Activated T-cell treated with anti-CD3 and anti-CD28 coated beads, Interleukin-2, amount 50 U/mL, for 4 hours (primary cell): ENCODE measurements at places on chromosomes 2 and 18. TPM values are rescaled to one million over a fixed set of nuclear protein-coding genes. Genes with fewer than 3 reads are reported as not detected.

GRCh38 chr2:174334781-174335251 lies at the start of gene SP9:
SP9 (plus strand) TSS chr2:174334954; CDS start chr2:174335093, 139 bp downstream.
- no peak for DNase-seq

- DNase-seq, result no peak
Measured at GRCh38 chr2:173053043-173053699, 22.5 kb upstream of the MAP3K20 start.

Gene ZSWIM2
- total RNA-seq, result not detected

Gene TGIF1
- 34.8 TPM for total RNA-seq

GRCh38 chr2:66496670-66497420 lies 61.9 kb downstream of the MEIS1 start:
- no peak for DNase-seq

GRCh38 chr2:15730545-15731212 lies 139.0 kb downstream of the DDX1 start:
- DNase-seq, result no peak

DNA sequence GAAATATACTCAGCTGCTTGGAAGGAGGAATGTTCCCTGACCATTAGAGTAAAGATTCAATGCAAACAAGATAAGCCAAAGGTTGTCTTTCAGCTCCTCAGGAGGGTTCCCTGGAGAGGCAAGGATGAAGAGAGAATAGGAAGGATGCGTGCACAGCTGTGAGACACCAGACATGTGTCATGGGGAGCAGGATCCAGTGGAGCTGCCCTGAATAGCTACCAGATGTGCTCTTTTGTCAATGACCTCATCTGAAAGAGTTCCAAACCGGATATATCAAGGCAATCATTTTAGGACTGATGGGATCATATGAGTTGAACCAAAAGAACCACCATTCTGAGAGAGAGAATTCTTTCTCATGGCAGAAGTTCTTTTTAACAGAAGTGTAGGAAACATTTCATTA lies 490.6 kb downstream of the IRS1 start:
- DNase-seq, result no peak

DNA sequence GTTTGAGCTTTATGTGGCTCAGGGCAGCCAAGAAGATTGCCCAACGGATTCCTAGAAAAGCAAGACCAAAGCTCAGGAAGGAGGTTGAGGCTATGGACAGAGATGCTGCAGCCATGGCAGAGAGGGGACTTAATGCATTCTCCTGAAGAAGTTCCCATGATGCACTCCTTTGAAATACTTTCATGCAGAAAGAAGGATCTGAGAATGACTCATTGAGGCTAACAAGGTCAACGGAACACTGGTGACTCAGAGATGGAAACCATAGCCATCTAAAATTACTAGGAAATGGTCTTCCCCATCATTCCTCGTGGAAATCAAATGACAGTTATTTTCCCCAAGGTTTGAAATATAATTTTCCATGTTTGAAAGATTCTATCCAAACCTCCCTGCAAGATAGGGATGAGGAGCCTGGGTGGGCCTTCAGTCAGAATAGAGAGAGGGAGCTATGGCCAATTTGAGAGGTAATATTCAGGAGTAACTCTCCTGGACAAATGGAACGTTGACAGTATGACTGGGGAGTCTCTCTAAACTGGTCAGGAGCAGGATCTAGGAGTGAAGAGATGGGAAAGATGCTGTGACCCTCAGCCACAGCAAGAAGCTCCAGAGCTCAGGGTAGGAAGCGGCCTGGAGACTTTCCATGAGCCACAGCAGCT lies 63.0 kb downstream of the REEP1 start:
- no peak for DNase-seq
